ENCODE measurements at places on chromosomes 5 and 9.

GRCh38 chr9:1877951-1878350 lies 137.2 kb upstream of the SMARCA2 start:
- DNase-seq: no peak

GRCh38 chr5:141840280-141840812 lies 37.9 kb downstream of the PCDH1 start:
- DNase-seq: no peak

DNA sequence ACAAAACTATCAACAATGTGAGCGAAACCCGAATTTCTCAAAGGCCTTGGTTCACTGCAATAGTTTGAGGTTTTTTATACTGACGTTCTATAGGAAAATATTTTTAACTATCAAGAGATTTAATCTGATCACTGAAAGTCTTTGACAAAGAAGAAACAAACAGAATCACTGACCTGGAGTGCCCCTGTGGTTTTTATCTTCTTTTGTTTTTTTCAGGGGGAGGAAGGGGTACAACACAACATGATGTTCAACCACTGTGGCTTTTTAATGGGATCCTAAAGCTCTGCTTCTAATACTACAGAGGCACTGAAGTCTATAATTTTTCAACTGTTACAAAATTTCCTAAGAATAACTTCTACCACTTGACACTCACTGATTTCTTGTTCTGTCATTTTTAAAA lies 185.9 kb downstream of the AP3B1 start:
- no peak for DNase-seq

DNA sequence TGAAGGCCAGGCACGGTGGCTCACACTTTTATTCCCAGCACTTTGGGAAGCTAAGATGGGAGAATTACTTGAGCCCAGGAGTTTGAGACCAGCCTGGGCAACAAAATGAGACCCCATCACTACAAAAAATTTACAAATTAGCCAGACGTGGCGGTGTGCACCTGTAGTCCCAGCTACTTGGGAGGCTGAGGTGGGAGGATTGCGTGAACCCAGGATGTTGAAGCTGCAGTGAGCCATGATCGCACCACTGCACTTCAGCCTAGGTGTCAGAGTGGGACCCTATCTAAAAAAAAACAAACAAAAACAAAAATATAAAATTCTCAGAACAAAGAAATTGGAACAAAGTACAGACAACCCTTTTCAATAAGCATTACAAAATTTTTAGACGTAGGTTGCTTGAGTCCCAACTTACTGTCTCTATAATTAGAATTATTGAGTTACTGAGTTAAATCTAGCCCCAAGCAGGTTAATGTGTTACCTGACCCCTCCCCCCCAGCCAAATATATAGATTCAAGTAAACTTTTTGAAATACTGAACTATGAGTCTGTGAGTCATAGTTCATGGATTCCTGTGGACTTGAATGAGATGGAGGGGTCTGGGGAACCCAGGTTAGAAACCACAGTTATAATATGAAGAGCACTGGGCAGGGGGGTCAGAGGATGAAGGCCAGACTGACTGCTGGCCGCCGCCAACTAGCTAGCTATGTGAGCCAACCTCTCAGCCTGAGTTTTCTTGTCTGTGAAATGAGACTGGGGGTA lies 173.1 kb downstream of the AOPEP start:
- DNase-seq: no peak

- DNase-seq: no peak
These were observed 631.9 kb downstream of the PSAT1 start for GRCh38 chr9:78928625-78929405.

DNA sequence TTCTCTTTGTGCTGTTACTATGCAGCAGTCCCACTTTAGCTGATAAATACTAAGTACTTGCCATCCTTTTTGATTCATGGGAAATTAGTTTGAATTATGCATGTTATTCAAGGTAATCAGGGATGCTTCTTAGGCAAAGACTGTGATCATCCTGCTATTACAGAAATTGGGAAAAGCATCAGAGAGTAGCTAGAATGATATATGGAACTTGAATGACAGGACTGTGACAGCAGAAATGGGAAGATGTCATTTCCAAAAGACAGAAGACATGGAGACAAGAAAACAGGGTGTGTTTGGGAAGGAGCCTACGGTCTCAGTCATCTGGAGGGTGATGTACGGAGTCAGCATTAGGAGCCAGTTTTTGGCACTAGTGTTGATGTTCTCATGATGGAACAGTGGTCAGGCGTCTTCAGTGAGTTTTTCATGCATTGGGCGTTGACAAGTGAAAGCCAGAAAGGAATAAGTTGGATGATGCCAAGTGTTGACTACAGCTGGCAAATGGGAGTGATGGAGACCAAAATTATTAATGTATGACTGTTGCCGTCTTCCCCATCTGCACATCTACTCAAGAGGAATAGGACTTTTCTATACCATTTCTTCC lies 70.4 kb downstream of the TMEM167A start:
- no peak for DNase-seq

- no peak for DNase-seq
These were observed 49.6 kb downstream of the NDST1 start for GRCh38 chr5:150557509-150557872.

All from activated CD4-positive, alpha-beta T cell treated with anti-CD3 and anti-CD28 coated beads, Interleukin-2, amount 10 ng/mL, durations not matched to agents 24 days and 14 days (primary cell).